ENCODE measurements at places on chromosomes 6 and 20. TPM values are rescaled to one million over a fixed set of nuclear protein-coding genes. Genes with fewer than 3 reads are reported as not detected.

- H3K27ac ChIP-seq = no peak overlapping the region
- H3K27me3 ChIP-seq = no peaks in the 10 kb centered on the region
- no peaks in the 10 kb centered on the region for H3K36me3 ChIP-seq
- H3K4me3 ChIP-seq = no peak overlapping the region
Observed at GRCh38 chr6:36571122-36572043, 22.8 kb upstream of the SRSF3 start.

GRCh38 chr20:63963784-63964301, 5.9 kb downstream of the ZNF512B start:
- DNase-seq = no peak
- H3K27ac ChIP-seq = no peak overlapping the region
- H3K36me3 ChIP-seq = peaks cover 25% of the 10 kb centered on the region
- H3K4me3 ChIP-seq = no peak overlapping the region

DNA sequence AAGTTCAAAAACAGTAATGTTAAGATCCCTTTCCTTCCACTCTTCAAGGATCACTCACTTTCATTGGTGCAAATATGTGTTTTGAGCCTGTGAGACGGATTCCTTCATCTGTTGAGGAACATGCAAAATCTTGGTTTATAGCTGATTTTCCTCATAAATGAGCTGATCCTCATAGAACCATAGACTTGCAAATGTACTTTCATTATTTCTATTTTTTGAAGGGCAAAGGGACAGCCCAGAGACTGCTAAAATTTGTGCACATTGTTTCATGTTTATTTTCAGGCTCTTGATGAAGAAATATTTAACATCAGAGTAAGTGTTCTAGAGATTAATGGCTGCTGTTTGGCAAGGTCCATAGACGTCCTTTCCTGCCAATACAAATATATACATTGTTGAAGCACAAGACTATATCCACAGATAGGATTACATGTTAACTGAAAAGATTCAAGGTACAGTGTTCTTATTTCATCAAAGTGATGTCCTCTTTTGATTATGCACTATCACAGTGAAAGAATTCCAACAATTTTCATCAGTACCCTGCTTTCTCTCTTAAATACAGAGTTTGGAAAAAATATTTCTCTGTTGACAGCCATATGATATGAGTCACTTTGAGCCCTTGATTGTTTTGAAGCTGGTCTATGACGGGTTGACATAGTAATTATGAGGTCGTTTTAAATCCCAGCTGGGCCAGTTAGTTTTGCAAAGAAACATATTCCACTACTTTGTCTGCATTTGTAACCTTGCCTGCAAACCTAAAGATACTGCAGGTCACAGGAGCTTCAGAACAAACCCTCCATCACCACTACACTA, 95.7 kb downstream of the FILIP1 start:
- H3K4me3 ChIP-seq = no peak overlapping the region
- no peaks in the 10 kb centered on the region for H3K27me3 ChIP-seq
- no peak overlapping the region for H3K27ac ChIP-seq
- no peak for DNase-seq
- H3K4me1 ChIP-seq = peaks cover 40% of the 10 kb centered on the region
- no peaks in the 10 kb centered on the region for H3K36me3 ChIP-seq

DNA sequence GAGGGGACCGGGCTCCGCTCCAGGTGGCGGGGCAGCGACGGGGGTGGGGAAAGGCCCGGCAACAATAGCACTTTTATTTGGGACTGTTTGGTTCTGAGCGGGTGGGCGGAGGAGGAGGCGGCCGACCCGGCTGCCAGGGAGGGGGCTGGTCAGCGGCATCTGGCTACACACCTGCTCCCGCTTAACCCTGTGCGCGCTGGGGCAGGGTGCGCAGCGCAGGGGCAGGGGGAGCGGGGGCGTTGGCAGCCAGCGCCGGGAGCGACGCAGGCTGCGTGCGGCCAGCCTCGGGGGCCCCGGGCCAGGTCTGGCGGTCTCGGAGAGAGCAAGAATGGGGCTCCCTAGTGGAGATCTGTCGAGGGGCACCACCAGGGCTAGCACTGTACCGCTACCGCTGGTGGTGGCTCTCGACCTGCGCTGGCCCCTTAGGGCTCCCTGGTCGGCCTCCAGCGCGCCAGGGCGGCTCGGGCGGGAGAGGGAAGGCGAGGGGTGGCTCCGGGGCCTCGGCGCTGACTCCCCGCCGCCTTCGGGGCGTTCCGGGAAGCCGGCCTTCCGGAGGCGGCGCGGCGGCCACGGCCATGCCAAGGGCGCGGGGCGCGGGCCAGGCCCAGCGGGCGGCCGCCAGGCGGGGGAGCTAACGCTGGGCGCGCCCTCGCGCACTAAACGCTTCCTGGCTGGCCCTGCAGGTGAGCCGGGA, 92.4 kb downstream of the NCR2 start:
- no peaks in the 10 kb centered on the region for H3K36me3 ChIP-seq
- no peak for DNase-seq
- no peaks in the 10 kb centered on the region for H3K27me3 ChIP-seq

GRCh38 chr6:42624601-42625000, 60.8 kb downstream of the UBR2 start:
- peaks cover 42% of the 10 kb centered on the region for H3K36me3 ChIP-seq
- DNase-seq = no peak
- H3K4me1 ChIP-seq = peaks cover 17% of the 10 kb centered on the region
- H3K27ac ChIP-seq = no peak overlapping the region
- no peak overlapping the region for H3K4me3 ChIP-seq
- H3K27me3 ChIP-seq = no peaks in the 10 kb centered on the region

- no peaks in the 10 kb centered on the region for H3K4me1 ChIP-seq
- H3K36me3 ChIP-seq = no peaks in the 10 kb centered on the region
- H3K4me3 ChIP-seq = no peak overlapping the region
- no peaks in the 10 kb centered on the region for H3K27me3 ChIP-seq
- DNase-seq = no peak
Observed at GRCh38 chr6:114445846-114446245, 103.0 kb upstream of the HS3ST5 start.

DNA sequence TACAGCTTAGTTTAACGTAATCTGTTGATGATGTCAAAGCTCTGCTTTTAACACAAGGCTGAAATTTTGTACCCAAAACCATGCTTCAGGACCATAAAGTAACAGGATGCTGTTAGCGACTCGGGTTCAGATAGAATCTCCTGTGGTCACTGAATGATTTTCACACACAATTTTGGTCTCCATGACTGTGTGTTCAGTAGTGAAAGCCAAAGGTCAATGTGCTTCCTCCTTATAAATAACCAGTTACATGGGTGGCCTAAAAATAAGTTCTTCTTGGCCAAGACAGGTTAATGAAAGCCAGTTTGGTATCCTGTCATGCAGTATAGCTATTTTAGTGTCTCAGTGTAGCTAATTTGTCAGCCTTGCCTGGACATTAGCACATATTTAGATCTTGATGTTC, 19.1 kb upstream of the LOC128125822 start:
- no peaks in the 10 kb centered on the region for H3K27me3 ChIP-seq
- no peaks in the 10 kb centered on the region for H3K36me3 ChIP-seq
- H3K4me3 ChIP-seq = no peak overlapping the region
- no peak for DNase-seq

DNA sequence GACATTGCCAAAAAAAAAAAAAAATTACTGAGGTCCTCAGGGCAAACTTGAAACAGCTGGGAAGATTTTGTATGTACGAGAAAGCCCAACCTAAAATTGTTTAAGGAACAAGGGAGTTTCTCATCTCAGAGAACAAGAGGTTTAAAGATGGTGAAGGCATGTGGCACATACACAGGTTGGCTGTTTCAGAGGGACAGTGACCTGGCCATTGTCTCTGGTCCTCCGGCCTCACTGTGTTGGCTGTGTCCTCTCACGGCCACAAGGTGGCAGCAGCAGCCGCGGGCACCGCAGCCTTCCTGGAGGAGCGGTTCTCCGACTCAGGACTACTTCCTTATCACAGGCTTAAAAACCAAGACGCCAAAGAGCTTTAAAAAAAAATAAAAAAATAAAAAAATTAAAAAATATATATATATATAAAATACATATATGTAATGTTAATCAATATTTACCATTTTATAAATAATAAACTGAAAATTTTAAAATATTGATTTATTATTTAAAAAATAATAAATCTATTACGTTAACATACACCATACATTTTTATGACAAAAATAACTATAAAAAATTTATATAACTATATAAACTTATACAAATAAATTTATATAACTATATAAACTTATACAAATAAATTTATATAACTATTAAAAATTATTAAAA, 52.8 kb downstream of the GTF2H5 start:
- H3K36me3 ChIP-seq = no peaks in the 10 kb centered on the region
- H3K27me3 ChIP-seq = no peaks in the 10 kb centered on the region
- H3K4me3 ChIP-seq = no peak overlapping the region
- H3K4me1 ChIP-seq = no peaks in the 10 kb centered on the region
- no peak for DNase-seq
- H3K27ac ChIP-seq = no peak overlapping the region

GRCh38 chr6:111664565-111665030, 58.9 kb upstream of the TRAF3IP2 start:
- H3K27me3 ChIP-seq = no peaks in the 10 kb centered on the region
- H3K27ac ChIP-seq = peak overlapping the region; percentile 68
- H3K36me3 ChIP-seq = no peaks in the 10 kb centered on the region
- no peak overlapping the region for H3K4me3 ChIP-seq

DNA sequence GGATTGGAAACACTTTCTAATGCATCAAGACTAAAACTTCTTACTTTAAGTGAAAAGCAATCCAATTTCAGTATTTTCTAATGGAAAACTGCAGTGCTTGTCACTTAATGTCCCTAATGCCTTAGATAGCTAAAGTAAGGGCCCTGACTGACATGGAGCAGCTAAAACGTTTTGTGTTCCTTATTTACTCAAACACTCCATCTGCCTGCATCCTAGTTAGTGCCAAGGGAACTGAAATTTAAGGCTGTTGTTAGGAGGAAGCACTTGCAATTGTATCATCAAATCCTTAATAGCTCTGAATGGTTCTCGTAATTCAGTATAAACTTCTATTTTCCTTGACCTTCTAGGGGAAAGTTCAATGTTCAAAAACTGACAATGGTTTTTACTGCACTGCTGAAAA, 127.4 kb downstream of the GJA10 start:
- H3K4me3 ChIP-seq = no peak overlapping the region
- no peak for DNase-seq

DNA sequence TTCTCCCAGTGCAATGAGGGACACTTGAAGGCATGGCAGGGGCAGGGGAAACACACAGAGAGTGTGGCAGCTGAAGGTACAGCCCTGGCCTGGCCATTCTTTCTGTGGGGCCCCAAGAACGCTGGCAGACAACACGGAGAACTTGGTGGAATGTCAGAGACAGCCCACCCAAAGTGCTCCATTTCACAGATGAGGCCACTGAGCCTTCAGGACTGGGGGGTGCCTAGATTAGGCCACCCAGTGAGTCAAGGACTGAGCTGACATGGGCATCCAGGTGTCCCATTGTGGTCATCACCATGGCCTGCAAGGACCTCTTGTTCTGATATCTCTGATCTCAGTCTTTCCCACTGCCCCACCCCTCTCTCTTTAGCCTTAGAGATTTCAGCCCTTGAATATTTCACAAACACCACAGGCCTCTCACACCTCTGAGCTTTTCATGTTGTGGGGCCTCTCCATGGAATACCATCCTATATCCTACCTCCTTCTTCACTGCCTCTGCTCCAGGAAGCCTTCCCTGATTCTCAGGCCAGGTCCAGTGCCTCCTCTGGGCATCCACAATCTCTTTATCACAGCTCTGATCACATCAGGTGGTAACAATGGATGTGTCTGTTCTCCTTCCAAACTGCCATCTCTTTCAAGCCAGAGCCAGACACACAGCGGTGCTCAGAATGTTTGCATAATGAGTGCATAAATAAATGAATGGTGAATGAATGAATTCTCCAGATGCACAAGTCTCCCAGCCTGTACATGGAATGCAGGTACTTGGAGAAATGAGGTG, 2.0 kb upstream of the RSPO4 start:
- H3K27me3 ChIP-seq = peaks cover 59% of the 10 kb centered on the region
- H3K36me3 ChIP-seq = no peaks in the 10 kb centered on the region
- peaks cover 11% of the 10 kb centered on the region for H3K4me1 ChIP-seq
- no peak overlapping the region for H3K27ac ChIP-seq
- H3K4me3 ChIP-seq = no peak overlapping the region

DNA sequence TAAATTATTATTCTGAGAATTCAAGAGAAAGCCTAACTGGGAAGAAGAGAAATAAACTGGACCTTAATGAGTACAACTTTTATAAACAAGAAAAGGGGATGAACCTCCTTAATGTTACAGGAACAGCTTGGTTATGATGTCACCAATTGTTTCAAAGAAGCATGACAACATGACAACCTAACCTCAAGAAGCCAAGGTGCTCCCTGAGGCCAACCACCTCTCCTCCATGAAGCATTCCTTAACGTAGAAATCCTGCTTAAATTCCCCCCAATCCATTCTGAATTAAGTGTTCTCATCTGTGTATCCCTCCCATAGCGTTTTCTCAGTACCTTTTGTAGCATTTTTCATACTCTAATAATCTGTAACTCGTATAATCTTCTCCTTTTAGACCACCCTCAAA, 1.7 kb downstream of the HBS1L start:
- H3K36me3 ChIP-seq = peaks cover 22% of the 10 kb centered on the region
- H3K4me1 ChIP-seq = peaks cover 7% of the 10 kb centered on the region
- DNase-seq = no peak
- no peaks in the 10 kb centered on the region for H3K27me3 ChIP-seq
- H3K27ac ChIP-seq = no peak overlapping the region

DNA sequence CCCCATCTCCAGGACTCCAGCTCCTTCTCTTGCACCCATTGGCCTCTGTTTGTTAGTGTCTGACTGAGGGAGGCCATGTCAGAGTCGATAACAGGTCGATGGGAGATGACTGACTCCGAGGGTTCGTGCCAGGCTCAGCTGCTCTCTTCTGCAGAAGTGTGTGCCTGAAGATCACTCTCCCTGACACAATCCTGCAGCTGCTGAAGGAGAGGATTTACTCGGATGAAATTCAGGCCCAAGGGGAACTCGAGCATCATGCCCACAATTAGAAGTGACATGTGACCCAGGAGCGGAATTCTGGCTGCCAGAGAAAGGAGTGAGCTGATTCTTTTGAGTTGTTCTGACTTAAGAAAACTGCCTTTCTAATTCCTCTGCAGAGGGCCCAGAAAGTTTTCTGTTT, 318.2 kb downstream of the MAFB start:
- no peaks in the 10 kb centered on the region for H3K36me3 ChIP-seq
- no peak overlapping the region for H3K27ac ChIP-seq
- H3K4me1 ChIP-seq = no peaks in the 10 kb centered on the region
- H3K4me3 ChIP-seq = no peak overlapping the region
- H3K27me3 ChIP-seq = no peaks in the 10 kb centered on the region

DNA sequence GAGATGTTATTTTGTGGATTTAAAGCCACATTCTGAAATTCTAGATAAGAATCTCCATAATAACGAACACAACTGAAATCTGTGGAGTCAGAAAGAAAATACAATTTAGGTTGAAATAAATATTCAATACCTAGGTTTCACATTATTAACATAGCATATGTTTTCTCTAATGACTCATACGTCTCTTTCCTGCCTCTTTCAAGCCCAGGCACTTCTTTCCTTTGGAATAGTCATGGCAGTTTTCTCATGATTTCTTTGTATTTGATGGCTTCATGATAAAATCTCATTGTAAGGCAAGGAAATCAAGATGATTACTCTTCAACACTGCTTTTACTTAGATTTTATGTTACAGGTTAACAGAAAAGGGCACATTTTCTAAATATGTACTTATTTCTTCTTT, 803.7 kb downstream of the PHF3 start:
- no peaks in the 10 kb centered on the region for H3K4me1 ChIP-seq
- no peak overlapping the region for H3K4me3 ChIP-seq
- no peaks in the 10 kb centered on the region for H3K36me3 ChIP-seq
- H3K27ac ChIP-seq = no peak overlapping the region

RSPH4A gene
- total RNA-seq = 0.29 TPM

CPXM1 gene
- total RNA-seq = not detected

MCCD1 gene
- total RNA-seq = not detected

CASS4 gene
- 3.1 TPM for total RNA-seq

LINC00237 gene
- not detected for total RNA-seq

SOBP gene
- 27.8 TPM for total RNA-seq

TMEM74B gene
- total RNA-seq = 2.1 TPM

All from esophagus muscularis mucosa (tissue), 4 donors.